ENCODE measurements at places on chromosomes 11 and 22.

DNA sequence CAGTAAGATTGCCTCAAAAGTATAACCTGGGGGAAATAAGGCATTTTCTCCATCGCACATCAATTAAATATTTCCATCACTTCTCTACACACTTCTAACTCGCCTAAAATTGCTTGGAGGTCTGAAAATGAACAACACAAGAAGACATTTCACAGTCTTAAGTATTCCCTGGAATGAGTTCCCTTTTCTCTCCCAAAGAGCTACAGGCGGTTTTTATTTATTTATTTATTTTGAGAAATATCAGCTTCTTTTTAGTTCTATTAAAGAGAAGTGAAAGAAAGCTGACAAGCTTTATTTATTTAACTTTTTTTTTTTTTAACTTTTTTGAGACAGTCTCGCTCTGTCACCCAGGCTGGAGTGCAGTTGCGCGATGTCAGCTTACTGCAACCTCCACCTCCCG lies 11.5 kb upstream of the PARVB start:
- DNase-seq: no peak

- DNase-seq: no peak
These were observed 35.5 kb downstream of the BBOX1 start for GRCh38 chr11:27076121-27076589.

GRCh38 chr11:78179459-78180071 lies 8.9 kb downstream of the KCTD21 start:
- no peak for DNase-seq

DNA sequence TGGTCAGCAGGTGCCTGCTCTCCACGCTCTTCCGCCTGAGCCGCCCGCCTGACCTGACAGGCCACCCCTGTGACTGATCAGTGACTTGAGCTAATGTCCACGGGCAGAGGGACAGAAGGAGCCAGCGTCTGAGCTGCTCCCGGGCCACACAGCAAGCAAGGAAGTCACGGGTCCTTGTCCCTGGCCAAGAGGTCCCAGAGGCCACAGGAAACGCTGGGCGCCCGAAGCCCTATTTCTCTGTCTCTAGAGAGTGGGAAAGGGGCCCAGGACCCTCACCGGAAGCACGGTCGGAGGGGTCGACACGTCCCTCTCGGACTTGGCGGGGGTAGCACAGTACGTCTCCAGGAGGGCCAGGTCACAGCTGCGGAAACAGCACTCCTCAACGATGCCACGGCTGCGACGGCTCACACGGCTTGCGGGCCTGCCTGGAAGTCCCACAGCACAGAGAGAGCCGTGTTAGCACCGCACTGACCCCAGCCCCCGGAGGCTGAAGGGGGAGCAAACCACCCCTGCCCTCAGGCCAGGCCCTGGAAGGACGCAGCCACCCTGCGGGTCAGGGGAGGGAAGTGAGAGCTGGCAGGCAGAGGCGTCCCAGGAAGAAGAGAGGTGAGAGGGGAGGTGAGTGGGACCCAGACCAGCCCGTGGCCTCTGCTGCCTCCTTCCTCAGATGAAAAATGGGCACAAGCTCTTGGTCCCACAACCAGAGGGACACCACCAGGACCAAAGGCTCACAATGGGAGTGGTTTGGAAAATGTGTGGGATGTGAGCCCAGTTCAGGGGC lies 5.8 kb downstream of the IGF2 start:
- DNase-seq: no peak

DNA sequence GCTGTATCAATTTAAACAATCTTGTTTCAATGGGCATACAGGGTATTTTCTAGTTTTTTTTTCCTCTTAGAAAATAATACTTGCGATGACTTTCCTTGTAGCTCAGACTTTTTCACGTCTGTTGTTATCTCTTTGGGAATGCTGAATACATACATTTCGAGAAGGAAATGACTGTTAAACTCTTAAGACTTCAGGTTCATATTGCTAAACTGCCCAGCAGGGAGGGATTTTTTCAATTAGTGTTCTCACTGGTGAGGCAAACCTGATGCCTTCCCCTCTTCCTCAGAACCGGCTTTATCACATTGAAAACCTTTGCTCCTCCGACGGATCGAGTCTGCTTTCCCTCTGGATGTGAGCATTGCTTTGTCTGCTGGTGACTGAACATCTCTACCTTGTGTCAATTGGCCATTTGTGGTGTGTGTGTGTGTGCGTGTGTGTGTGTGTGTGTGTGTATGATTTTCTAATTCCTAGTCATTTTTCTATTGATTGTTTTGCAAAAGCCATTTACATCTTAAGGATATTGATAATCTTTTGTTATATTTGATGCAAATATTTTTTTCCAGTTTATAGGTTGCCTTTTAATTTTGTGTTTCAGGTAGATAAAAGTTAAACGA lies 6.6 kb downstream of the NEAT1 start:
- peak; percentile 43 for DNase-seq

DNA sequence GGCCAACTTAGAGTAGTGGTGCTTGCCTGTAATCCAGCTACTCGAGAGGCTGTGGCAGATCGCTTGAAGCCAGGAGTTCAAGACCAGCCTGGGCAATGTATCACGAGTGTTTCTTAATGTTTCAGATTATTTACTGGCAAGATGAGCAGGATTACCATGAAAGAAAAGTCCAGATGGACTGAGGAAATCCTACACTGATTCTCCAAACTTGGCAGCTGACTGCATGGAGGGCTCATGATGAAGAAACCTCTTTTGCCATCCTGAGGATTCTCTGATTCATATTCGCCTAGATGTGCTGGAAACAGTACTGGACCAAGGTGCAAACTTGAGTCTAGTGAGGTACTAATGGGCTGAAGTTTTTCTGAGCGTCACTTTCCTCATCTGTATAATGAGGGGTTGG lies 2.8 kb upstream of the SIDT2 start:
- no peak for DNase-seq

GRCh38 chr11:17541330-17541885 lies 2.8 kb downstream of the USH1C start:
- DNase-seq: no peak

DNA sequence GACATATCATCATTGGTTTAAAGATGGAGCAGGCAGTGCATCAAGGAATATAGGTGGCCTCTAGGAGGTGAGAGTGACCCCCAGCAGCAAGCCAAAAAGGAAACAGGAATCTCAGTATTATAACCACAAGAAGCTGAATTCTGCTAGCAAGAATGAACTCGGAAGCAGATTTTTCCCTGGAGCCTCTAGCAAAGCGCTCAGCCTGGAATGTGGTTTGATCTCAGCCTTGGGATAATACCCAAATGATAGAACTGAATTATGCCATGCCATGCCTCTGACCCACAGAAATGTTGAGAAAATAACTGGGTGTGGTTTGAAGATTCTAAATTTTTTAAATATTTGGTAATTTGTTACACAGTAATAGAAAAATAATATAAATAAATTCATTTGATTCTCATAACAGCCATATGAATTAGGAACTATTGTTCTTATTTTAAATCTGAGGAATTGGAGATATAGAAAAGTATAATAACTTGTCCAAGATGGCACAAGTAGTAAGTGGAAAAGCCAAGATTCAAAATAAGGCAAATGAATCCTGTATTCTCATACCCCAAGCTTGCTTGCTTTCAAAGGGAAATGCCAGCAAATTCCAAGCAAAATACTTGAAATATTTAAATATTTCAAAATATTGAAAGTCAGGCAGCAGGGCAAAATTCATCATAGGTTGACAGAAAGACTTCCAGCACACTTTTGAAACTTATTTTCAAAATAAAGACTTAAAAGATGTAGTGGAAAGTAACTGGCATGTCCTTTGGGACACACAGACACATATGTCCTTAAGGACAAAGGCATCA lies 567.4 kb downstream of the KCNA4 start:
- no peak for DNase-seq

DNA sequence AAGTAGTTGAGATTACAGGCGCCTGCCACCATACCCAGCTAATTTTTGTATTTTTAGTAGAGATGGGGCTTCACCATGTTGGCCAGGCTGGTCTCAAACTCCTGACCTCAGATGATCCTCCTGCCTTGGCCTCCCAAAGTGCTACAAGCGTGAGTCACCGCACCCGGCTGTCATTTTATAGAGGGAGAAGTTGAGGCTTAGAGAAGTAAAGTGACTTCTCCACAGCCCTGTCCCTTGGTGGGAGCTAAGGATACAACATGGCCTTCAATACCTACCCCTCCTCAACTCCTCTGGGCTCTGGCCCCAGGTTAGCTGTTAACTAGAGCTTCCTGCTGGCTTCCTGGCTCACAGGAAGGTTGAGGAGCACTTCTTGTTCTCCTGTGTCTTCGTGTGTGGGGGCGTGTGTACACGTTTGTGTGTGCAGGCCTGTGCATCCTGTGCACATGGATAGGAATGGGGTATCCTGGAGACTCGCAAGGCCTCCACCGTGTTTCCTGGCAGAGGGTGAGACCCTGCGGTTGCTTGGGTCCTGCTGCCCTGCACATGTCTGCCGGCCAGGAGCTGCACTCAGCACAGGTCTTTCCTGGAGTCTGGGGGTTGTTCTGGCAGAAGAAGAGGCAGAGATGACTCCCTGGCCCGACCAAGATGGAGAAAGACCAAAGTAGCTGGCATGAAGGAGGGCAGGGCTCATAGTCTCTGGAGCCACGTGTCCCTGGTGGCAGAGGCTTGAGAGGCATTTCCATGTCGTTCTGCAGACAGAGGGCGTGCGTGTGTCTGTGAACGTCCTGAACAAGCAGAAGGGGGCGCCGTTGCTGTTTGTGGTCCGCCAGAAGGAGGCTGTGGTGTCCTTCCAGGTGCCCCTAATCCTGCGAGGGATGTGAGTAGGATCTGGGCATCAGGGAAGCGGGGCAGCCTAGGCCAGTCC lies 2.4 kb downstream of the SIDT2 start:
- DNase-seq: peak; percentile 54

DNA sequence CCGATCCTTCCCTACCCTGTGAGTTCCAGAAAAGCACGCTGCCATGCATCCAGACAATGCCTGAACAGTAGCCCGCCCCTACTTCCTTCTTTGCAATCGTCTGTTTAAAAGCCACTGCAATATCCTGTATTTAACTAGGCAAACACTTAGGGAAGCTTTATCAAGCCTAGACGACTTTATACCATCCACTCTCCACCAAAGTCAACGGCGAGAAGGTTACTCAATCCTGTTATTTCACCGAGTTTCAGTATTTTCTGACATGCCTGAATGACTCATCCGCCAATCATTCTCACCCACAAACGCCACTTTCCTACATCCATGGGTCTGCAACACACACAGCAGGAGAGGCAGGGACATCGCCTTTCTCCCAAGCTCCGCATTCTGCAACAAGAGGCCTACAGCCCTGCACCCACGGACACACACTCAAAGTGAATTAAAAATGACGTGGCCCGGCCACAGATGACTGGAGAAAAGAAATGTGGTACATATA lies 9.3 kb downstream of the CELSR1 start:
- no peak for DNase-seq

GRCh38 chr11:61529537-61530225 lies 21.1 kb downstream of the LRRC10B start:
- no peak for DNase-seq

DNA sequence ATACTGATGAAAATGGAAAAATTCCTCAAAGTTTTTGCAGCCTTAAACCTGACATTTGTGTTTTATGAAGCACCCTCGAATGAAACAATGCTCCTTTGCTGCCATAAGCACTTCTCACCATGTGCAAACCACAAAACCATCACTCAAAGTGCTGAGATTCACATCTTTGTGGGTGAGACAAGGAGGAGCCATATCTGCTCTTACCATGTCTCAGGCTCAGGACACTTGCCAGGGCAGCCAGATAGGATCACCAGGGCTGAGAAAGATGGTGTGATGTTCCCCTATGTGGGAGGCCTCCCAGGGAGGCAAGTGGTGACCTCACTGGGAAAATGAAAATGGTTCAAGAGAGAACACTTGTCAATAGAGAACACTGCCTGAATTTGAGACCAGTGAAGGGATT lies 120.4 kb downstream of the CCDC34 start:
- DNase-seq: no peak

DNA sequence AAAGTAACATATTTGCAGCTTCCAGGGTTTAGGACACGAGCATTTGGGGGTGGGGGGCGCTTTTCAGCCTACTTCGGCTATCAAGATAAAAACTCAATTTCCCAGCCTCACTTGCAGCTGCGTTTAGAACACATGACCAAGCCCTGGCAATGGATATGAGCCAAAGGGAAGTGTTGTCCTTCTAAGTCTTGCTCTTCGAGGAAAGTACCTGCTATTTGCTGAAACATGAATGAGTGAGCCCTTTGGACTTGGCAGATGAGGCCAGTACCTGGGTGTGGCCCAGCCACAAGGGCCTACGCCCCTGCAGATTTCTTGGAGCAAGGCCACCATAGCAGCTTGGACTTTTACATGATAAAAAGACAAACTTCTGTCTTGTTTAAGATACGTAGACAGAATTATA lies 60.2 kb upstream of the SORL1 start:
- no peak for DNase-seq

DNA sequence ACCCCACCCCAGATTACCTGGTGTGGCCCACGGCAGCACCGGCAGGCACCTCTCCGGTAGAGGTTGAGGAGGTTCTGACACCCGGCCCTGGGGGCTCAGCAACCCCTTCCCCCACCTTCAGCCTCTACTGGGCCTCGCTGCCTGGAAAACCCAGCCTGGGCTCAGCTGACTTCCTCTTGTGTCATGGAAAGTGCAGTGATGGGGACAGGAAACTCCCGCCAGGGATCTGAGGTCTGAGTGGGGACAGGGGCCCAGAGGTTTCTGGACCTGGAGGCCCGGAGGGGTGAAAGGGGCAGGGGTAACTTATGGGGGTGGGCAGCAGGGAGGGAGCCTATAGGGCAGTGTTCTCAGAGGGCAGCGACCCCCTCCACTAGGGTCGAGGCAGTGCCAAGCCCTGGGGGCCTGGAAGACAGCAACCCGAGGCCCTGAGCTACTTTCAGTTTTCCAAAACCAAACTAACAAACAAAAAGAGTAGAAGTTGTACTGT lies 10.0 kb upstream of the CD5 start:
- DNase-seq: peak; percentile 64

GRCh38 chr11:78667461-78667860 lies 92.8 kb upstream of the NARS2 start:
- no peak for DNase-seq

DNA sequence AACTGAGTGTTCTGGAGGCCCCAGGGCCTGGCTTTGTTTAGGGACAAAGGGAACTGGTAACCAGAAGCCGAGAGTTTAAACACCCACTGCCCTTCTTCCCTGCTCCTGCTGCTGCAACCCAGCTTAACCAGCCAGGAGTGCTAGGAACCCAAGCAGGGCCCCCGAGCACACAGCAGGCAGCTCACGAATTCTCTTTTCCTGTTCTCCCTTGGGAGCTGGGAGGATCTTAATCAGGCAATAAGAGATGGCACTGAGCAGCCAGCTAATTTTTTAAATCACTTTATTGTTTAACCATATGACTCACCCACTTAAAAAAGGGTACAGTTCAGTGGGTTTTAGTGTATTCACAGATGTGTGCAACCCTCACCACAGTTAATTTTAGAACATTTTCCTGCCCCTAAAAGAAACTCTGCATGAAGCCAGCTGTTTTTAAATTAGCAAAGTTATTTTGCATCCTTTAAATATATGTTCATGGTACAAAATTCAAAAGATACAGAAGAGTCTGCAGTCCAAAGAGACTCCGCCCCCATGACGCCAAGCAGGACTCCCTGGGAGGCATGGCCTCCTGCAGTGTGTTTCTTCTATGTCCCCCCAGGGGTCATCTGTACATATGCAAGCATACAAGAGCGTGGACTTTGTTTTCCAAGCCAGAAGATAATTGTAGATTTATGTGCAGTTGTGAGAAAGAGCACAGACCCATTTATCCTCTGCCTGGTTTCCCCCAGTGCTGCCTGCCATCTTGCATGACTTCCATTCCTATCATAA lies 18.9 kb upstream of the PPP6R3 start:
- DNase-seq: no peak

All from T-helper 1 cell (primary cell).